Stimulated activated CD4-positive, alpha-beta T cell treated with anti-CD3 and anti-CD28 coated beads, TNF-alpha, amount 100 ng/mL, for 1 hour (primary cell): ENCODE measurements at places on chromosomes 1 and 21.

DNA sequence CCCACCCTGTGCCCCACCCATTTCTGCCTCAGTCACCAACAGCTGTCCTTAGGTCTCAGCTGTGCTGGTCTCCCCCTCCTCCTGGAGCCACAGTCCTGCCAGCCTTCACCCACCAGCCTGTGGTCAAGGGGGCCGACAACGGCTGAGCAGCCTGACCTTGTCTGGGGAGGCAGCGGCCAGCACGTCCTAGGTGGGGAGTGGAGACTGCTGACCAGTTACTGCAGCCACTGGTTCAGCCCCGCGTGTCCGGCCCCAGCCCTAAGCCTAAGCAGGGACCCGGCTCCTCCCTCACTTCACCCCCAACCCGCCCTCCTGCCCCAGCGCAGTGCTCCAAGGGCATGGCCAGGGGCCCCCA lies 79.2 kb downstream of the MORN1 start:
- no peak for DNase-seq

- DNase-seq = no peak
These were observed 4.4 kb upstream of the MATN1 start for GRCh38 chr1:30727824-30728223.

- no peak for DNase-seq
These were observed 17.5 kb downstream of the INSRR start for GRCh38 chr1:156841295-156841855.

DNA sequence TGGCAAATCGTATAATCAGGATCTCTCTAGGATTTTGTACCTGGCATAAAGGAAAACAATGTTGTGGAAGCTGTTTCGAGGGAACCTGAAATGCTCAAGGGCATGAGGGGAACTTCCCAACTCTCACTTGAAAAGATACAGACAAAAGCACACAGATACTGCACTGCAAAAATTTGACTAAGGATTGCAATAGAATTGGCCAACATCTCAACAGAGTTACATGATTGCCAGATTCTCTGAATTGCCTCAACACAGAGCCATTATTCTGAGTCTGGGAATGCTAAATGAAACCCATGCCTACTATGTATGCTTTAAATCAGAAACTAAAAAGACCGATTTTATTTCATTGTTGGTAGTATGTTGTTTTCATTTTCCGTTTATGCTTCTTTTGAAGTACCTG lies 16.0 kb downstream of the KRTAP19-8 start:
- no peak for DNase-seq

- DNase-seq = no peak
These were observed 21.5 kb downstream of the NCAM2 start for GRCh38 chr21:21019681-21020080.

DNA sequence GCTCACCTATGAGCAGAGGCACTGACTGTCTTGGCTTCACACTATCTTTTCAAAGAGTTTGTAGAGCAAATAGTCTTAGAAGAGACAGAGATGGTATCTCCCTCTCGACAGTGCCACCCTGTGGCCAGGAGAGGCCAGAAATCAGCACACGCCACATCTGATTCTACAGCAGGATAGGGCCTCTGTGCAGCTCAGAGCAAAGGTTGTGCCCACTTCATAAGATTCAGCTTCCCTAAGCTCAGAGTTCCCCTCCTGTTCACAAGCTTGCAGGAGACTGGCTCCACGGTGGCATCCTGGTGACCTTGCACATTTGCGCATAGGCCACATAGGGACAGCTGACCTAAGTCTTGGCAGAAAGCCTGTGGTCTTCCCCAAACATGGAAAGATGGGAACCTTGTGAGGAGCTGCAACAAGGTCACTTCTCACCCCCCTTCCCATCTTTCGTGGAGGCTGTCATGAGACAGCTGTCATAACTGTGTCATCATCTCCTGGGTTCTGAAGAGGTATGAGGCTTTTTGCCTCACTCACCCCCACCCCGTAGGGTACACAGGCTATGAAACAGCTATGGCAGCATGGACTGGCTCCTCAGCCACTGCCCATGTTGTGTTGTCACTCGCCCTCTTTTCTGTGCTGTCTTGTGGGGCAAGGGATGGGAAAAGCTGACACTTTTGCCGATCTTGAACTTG lies 3.0 kb downstream of the ITLN2 start:
- DNase-seq = peak; percentile 32

- no peak for DNase-seq
These were observed 51.0 kb downstream of the AHDC1 start for GRCh38 chr1:27552911-27553420.
